Activated CD4-positive, alpha-beta T cell treated with anti-CD3 and anti-CD28 coated beads for 48 hours (primary cell): ENCODE measurements at places on chromosomes 2 and 18.
A peak's percentile ranks its signal among the peaks of the same experiment; 100 is the strongest.

DNA sequence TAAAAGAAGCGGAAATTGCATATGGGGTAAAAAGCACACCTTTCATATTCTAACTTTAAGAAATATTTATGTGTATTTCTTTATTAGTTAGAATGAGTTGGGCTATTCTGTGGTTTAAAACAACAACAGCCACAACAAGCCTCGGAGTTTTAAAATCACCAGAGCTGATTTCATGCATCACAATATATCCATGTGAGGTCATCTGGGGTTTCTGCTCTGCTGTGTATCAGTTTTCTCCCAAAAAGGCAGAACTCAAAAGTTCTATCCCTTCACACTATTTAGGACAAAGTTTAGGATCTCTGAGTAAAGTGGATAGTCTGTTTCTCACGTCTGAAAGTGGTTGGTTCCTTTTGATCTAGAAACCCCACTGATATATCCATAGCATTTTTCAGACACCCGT lies 601.5 kb upstream of the GCFC2 start:
- no peak for DNase-seq

- no peak for DNase-seq
These were observed 205.1 kb upstream of the NRP2 start for GRCh38 chr2:205477016-205477705.

- DNase-seq, result no peak
These were observed 184.5 kb downstream of the TCF4 start for GRCh38 chr18:55403421-55403949.

GRCh38 chr2:151481744-151482143 lies 72.0 kb downstream of the RIF1 start:
- peak; percentile 54 for DNase-seq
